ENCODE measurements at places on chromosomes 16 and 17.
A peak's percentile ranks its signal among the peaks of the same experiment; 100 is the strongest.

- no peak for DNase-seq
Observed at GRCh38 chr17:8421571-8421970, 14.1 kb upstream of the NDEL1 start.

DNA sequence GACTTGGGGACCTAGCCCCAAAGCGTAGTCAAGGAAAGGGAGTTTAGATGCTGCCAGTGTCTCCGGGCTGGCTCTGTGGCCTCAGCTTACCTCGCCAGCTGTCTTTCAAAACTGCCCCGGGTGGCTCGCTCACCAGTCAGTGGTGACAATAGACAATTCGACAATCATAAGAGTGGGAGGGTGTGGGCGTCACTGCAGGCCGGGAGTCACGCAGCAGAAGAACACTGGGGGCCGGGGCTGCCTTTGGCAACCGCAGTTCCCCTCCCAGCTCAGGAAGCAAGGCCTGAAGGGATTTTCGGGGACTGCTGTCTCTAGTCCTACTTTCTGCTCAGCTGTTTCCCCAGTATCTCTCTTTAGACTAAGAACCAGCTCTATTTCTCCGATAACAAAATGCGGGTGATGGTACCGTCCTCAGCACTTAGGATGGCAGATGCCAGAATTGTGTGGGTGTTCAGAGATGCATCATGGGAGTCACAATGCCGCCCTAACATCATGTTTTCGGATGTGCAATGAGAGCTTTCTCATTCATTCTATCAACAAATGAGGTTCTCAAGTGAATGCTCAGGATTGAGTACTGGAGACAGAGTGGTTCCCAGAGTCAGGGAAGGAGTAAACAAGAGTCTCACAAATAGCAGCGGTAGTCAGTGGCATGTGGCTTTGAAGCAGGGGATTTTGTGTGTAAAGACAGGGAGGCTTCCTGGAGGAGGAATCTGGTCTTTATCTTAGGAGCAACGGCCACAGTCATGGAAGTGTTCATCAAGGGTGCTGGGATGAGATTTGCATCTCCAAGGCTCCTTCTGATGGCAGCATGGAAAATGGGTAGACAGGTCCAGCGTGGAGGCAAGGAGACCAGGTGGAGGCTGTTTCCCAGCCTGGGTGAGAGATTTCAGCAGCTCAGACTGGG lies 93.1 kb downstream of the ZDHHC7 start:
- DNase-seq, result no peak

GRCh38 chr17:77217566-77217965 lies 76.8 kb downstream of the SEC14L1 start:
- no peak for DNase-seq

DNA sequence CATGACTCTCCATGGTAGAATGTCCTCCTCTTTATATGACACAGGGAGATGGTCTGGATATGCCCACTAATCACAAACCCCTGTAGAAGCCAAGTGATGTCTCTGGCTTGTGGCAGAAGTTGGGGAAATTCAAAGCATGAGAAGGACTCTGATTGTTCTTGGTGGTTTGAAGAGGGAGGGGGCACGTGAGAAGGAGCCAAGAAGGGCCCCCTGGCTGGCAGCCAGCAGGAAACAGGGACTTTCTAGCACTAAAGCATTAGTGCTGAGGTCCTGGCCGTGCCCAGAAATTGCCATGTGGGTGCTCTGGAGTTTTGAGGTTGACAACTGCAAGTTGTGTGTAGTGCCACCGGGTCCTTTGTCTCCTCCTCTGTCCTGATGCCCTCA lies 199.9 kb downstream of the LGALS9B start:
- peak; percentile 13 for DNase-seq

- no peak for DNase-seq
Observed at GRCh38 chr16:49431040-49431439, 57.4 kb downstream of the C16orf78 start.

GRCh38 chr17:61396586-61397085 lies 3.0 kb upstream of the TBX2 start:
- DNase-seq, result no peak
